ENCODE measurements at places on chromosomes 3 and 15.

DNA sequence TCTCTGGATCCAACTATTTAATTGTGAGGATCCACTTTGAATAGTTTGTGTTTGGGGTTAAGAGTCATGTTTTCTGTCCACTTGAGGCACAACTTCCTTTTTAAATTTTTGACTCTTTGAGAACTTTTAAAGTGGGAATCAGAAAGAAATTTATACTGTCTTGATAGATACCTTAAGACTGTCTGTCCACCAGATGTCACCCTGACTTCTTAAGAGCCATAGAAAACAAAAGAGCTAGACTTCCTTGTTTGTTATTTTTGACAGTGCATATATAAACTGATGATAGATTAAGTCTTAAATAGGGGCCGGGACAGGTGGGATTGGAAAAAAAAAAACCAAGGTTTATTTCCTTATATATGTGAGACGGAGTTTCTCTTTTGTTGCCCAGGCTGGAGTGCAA lies 52.1 kb upstream of the WDR72 start:
- DNase-seq: no peak

DNA sequence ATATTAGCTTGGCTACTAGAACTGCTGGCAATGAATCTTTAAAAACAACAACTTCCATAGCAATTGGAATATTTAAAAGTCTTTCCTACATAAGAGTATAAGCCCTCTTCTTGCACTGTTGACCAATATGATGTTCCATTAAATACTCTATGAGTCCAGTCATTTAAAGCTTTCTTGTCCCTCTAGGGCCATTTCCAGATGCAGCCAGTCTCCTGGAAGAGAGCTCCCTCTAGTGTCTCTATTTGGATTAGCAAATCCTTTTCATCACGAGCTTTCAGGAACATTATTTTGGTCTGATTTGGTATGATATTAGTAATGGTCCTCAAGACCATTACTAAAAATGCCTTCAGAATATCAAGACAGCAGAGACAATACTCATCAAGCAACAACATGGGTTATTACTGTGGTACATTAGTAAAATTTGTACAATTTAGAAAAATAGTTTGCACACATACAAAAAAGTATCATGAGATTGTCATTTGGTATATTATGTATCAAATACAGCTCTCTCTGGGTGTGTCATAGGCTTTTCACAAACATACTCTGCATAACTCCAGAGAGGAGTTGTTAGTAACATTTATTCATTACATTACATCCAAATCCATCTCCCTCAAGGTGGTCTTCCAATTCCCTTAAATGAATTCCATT lies 101.3 kb downstream of the DPH6 start:
- no peak for DNase-seq

DNA sequence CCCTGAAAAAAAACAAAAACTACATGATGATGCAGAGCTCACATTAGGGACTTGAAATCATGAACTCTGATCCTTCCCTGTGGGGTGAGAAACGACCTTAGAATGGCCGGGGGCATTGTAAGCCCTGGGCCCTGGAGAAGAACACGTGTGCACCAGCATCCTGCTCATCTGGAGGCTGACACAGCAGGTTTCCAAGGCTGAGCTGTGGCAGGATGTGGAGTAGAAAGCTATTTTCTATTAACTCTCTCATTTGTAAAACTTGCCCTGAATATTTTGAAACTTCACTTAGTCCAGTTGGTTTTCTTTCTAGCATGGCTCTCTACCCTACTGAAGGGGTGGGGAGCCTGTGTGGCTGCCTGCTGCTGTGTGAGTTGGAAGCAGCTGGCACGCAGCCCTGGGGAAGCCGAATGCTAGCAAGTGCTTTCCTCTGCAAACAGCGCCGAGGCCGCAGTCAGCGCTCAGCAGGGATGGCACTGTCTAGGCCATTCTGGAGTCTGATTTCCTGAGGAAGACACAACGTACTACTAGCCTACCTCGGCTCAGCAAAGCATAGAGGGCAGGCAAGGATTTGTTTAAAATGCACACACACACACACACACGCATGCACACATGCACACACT lies 58.0 kb downstream of the GABRG3 start:
- DNase-seq: no peak

- DNase-seq: no peak
Measured at GRCh38 chr15:60635507-60636352, 156.8 kb upstream of the ICE2 start.

DNA sequence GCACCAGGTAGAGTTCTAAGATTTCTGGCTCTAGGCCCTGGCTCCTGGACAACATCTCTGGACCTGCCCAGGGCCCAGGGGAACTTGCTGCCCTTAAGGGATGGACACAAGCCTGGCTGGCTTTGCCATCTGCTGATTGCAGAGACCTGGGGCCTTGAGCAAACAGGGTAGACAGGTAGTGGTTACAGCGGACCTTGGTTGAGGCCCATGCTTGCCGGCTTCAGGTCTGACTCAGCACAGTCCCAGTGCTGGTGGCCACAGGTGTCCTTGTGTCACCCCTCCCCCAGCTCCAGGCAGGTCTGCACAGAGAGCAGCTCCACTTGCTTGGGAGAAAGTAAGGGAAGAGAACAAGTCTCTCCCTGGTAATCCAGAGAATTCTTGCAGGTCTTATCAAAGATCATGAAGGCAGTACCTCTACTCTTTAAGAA lies 15.9 kb upstream of the ACTL6A start:
- no peak for DNase-seq

- no peak for DNase-seq
Measured at GRCh38 chr3:63095-63765, 133.3 kb upstream of the CHL1 start.

All from cardiac septum (tissue), 1 donor.